Right atrium auricular region (tissue), 2 donors: ENCODE measurements at places on chromosomes 1 and 21.
A peak's percentile ranks its signal among the peaks of the same experiment; 100 is the strongest.

DNA sequence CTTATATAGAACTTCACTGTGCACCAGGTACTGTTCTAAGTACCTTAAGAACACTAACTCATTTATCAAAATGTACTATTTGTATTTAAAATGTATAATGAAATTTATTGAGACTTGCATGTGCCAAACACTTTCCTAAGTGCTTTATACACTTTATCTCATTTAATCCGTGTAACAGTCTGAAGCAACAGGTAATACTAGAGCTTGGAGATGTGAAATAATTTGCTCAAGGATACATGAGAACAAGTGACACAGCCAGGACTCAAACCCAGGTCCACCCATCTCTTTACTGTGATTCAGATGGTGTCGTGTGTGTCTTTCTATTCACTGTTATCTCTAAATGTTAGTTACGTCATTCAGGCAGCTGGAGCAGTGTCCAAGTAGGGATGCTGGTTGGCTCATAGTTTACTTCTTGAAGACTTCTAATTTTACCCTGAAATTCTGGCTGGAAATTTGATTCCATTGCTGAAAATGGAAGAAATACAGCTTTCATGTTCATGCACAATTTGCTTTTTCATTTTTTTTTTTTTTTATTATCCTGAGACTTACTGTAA lies 169.7 kb upstream of the UBE2U start:
- DNase-seq, result peak; percentile 69

DNA sequence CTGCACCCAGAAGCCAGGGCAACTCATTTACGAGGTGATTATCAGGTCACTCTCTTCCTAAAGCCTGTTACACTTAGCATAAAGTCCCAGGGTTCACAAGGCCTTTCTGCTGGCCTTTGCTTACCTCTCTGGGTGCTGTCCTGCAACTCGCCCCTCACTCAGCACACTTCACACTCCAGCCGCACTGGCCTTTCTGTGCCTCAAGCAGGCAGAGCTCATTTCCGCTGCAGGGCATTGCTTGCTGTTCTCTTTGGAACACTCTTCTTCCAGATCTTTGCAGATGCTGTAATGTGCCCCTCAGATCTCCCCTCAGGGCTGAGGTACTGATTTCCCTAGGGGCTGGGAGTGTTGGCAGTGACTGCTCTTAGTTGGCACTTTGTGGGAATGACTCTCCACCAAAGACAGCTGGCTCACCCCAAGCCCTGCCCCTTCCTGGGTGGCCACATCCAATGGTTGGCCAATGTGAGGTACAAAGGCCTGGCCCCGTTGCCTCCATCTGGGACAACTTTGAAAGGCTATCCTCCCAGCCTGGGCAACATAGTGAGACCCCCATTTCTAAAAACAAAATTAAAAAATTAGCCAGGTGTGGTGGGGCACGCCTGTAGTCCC lies 50.8 kb upstream of the SSBP3 start:
- DNase-seq, result no peak

- peak; percentile 65 for DNase-seq
Measured at GRCh38 chr1:157105988-157106812, 6.6 kb upstream of the ETV3L start.

DNA sequence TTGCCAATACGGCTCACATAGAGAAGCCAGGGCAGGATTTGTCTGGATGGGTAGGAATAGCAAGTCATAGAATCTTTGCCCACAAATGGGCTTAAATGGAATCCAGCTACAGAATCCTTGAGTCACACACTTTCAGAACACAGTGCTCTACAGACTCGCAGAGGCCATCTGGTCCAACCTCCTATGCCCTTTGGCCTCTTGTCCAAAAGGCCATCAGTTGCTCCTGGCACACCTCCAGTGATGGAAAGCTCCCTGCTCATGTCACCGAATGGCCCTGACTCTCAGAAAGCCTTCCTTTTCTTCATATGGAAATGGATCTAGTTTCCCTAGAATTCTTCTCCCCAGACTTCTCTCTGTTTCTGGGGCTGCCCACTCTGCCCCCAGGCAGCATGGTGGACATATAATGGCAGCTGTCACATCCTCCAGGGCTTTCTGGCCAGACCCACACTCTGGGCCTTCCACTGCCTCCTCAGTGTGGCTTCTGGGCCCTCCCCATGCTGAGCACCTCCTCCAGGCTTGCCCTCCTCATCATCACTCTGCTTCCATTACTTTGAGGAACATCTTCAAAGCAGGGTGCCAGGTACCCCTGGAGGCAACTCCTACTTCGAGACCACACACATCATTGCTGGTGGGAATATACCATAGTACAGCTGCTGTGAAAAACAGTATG lies 33.6 kb upstream of the TRABD2B start:
- DNase-seq, result no peak

- DNase-seq, result no peak
Measured at GRCh38 chr1:244709476-244710368, 56.8 kb downstream of the DESI2 start.

- DNase-seq, result no peak
Measured at GRCh38 chr1:229557200-229557850, 1.2 kb downstream of the ABCB10 start.

- no peak for DNase-seq
Measured at GRCh38 chr1:6634371-6635052, 9.8 kb downstream of the THAP3 start.

DNA sequence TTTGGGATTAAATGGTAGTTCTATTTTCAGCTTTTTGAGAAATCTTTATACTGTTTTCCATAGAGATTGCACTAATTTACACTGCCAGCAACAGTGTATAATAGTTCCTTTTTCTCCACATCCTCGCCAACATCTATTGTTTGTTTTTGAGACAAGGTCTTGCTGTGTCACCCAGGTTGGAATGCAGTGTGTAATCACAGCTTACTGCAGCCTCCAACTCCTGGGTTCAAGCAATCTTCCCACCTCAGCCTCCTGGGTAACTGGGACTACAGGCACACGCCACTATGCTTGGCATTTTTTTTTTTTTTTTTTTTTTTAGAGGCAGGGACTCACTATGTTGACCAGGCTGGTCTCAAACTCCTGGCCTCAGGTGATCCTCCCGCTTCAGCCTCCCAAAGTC lies 164.5 kb upstream of the CXADR start:
- DNase-seq, result no peak
